ENCODE measurements at places on chromosomes 12 and 14. TPM values are rescaled to one million over a fixed set of nuclear protein-coding genes. Genes with fewer than 3 reads are reported as not detected.

Gene ARHGEF40
- polyA plus RNA-seq, result 15.1 TPM

DNA sequence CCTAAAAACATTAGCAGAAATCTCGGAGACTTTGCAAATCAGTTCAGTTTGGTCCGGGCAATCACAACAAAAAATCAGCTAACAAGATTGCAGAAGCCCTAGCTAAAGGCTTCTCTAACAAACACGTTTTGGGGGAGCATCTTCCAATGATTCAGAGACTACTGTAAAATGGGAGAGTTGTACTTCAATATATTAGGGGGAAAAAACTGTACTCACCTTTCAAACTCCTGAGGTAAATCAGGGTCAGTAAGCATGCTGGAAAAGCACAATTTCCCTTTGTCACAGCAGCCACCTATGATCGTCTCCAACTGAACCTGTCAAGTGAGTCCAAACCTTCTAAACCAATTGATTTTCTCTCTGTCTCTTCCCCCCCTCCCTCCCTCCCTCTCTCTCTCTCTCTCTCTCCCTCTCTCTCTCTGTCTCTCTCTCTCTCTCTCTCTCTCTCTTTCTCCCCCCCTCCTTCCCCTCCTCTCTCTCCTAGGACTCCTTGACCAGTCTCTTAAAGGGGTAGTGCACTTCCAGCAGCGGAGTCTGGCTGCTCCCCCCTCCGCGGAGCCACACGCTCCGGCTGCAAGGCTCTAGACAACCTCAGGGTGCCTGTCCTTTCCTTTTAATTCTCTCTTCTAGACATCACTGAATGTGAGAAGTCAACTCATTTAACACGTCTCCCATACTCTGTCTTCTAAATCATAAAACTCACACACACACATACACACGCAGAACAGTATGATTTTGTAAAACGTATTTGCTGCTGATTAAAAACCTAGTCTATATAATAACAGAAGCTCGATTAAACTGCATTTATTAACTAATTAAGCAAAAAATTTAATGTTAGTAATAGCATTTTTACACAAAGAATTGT, at the start of gene SOX5:
Gene SOX5, minus strand, starts transcription at position 323 of the 862 bp plus-strand sequence. Its CDS starts 69 bp downstream, at position 254.
- DNase-seq, result peak; percentile 80

DNA sequence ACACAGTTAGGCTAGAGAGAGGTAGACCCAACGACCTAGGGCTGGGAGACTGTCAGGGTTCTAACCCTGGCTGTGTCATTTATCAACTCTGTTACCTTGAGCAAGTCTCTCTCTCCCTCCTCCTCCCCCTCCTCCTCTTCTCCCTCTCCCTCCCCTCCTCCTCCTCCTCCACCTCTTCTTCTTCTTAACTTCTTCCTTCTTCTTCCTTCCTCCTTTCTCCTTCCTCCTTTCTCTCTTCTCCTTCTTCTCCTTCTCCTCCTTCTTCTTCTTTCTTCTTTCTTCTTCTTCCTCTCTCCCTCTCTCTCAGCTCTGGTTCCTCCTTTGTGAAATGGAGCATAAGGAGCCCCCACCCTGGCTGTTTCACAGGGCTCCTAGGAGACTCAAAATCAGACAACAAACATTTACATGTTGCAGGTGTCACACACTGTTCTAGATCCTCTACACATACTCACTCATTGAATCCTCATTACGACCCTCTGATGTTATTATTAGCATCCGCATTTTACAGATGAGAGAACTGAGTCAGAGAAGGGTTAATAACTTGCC, 2.2 kb upstream of the KCNH3 start:
- no peak for DNase-seq

Gene LRCOL1
- not detected for polyA plus RNA-seq

All from right cardiac atrium (tissue), 5 donors.